ENCODE measurements at places on chromosomes 13 and 19.

GRCh38 chr13:21676611-21677021 is 5.7 kb downstream of the FGF9 start:
- H3K4me3 ChIP-seq, result no peak overlapping the region
- peaks cover 67% of the 10 kb centered on the region for H3K27me3 ChIP-seq
- no peak for DNase-seq

DNA sequence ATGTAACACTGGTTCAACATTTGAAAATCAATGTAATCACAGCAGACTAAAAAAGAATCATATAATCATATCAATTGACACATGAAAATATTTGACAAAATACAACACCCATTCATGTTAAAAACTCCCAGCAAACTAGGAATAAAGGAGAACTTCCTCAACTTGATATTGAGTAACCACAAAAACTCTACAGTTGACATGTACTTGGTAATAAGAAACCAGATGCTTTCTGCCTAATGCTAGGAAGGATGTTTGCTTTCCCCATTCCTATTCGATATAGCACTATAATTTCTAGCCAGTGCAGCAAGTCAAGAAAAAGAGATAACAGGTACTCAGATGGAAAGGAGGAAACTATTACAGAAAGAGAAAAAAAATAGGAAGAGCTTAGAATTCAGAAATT is 26.9 kb downstream of the UFM1 start:
- no peak overlapping the region for H3K4me3 ChIP-seq
- DNase-seq, result no peak
- no peak overlapping the region for H3K27ac ChIP-seq
- no peaks in the 10 kb centered on the region for H3K4me1 ChIP-seq
- no peaks in the 10 kb centered on the region for H3K36me3 ChIP-seq
- H3K27me3 ChIP-seq, result peaks cover 24% of the 10 kb centered on the region

GRCh38 chr13:75547917-75548316 is 1.7 kb upstream of the UCHL3 start:
- peaks cover 21% of the 10 kb centered on the region for H3K4me1 ChIP-seq
- H3K36me3 ChIP-seq, result no peaks in the 10 kb centered on the region
- H3K4me3 ChIP-seq, result no peak overlapping the region
- no peak for DNase-seq
- no peak overlapping the region for H3K27ac ChIP-seq
- H3K27me3 ChIP-seq, result no peaks in the 10 kb centered on the region

- no peak overlapping the region for H3K4me3 ChIP-seq
Observed at GRCh38 chr19:30744741-30745475, 372.7 kb downstream of the ZNF536 start.

GRCh38 chr19:12985049-12985776 is 10.1 kb upstream of the NFIX start:
- H3K27ac ChIP-seq, result no peak overlapping the region
- DNase-seq, result no peak
- H3K36me3 ChIP-seq, result no peaks in the 10 kb centered on the region
- peaks cover 16% of the 10 kb centered on the region for H3K4me1 ChIP-seq
- no peak overlapping the region for H3K4me3 ChIP-seq
- H3K27me3 ChIP-seq, result peaks cover 2% of the 10 kb centered on the region

Data from osteocyte (in vitro differentiated cells).